ENCODE measurements at places on chromosomes 3 and 15.
A peak's percentile ranks its signal among the peaks of the same experiment; 100 is the strongest.

DNA sequence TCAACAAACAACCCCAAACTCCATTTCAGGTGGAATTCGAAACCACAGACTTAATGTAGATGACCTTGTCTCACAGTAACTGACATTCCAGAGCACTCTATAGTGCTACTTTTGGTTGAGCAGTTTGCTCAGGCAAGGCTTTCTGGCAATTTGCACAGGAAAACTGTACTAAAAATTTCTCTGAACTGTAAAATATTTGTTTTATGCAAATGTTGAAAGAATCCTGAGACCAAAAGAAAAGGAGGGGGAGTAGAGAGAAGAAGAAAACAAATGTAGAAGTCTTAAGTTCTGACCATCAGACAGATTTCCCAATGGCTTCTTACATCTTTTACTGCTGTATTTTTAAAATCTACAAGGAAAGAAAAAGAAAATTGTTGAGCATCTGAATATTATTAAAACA, 53.5 kb downstream of the DTWD1 start:
- no peak for DNase-seq

DNA sequence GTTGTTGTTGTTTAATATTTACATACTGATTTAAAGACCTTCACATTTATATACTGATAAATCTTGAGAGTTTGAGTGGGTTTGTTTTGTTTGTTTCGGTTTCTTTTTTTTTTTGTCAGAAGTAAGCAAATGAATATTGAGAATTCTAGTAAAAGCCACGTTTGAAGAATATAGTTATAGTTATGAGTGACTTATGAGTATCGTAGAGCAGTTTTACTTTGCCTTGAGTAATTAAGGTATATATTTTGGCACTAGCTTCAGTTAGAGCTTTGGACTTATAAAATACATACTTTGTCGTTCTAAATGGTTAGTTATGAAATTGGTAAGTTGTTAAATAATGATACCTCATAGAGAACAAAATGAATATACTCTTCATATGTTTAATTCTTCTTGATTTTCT, 27.8 kb downstream of the ATP1B3 start:
- no peak for DNase-seq

DNA sequence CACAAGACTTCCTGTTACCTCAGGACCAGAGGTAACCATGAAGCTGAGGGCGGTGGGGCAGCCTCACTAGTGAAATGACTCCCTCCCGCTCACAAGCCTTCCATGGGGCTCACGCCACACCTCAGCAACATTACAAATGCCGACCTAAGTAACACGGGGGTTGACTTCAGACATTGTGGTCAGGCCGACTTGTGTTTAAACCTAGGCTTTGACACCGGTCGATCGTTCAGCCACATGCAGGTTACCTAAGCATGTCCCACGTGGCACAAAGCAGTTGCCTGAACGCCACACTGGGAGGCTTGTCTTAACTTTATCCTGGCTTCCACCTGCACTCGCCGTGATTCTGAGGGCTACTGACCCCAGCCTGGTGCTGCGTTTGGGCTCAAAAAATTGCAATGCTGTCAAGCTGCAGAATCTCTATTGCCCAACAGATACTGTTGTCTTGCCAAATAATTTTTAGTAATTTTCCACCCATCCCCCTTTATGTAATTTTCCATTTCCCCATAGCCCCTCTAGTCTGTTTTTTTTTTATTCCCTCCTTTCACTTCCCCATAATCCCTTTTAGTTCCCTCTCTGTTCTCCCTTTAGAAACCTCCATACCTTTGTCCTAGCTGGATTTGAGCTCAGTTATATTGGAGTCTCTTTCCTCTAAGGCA, 158.6 kb upstream of the RGMA start:
- peak; percentile 58 for DNase-seq

- DNase-seq = no peak
Measured at GRCh38 chr15:90231028-90232017, 2.4 kb downstream of the CIB1 start.

GRCh38 chr15:57950381-57950946, 115.0 kb downstream of the ALDH1A2 start:
- no peak for DNase-seq
